Ureter (tissue), 1 donor: ENCODE measurements at places on chromosomes 3 and 15.

GRCh38 chr3:15071699-15072098 is 6.6 kb upstream of the MRPS25 start:
- DNase-seq, result no peak

GRCh38 chr15:33360886-33361285 is 50.1 kb downstream of the RYR3 start:
- no peak for DNase-seq

- DNase-seq, result no peak
Measured at GRCh38 chr15:40458495-40459371, 12.1 kb upstream of the CHST14 start.

DNA sequence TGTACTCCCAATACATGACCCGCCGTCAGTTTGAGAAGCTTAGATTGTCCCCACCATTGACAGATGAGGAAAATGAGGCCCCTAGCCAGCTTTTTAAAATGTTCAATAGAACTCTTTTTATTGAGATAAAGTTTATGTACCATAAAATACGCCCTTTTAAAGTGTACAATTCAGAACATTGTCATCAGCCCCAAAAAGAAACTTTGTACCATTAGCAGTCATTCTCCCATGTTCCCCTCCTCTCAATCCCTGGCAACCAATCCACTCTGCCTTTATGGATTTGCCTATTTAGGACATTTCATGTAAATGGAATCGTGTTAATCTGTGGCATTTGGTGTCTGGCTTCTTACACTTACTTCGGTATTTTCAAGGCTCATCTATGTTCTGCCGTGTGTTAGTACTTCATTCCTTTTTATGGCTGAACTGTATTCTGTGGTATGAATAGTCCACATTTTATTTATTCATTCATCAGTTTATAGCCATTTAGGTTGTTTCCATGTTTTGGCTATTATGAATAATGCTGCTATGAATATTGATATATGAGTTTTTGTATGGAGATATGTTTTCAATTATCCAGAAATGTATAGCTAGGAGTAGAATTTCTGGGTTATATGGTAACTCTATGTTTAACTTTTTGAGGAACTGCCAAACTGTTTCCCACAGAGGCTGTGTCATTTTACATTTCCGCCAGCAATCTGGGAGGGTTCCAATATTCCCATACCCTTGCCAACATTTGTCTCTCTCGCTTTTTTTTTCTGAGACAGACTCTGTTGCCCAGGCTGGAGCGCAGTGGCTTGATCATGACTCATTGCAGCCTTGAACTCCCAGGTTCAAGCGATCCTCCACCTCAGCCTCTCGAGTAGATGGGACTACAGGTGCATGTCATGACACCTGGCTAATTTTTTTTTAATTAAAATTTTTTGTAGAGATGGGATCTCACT is 15.3 kb upstream of the PTPN23 start:
- DNase-seq, result no peak

- DNase-seq, result no peak
Measured at GRCh38 chr15:69843276-69843899, 254.3 kb downstream of the TLE3 start.

- DNase-seq, result no peak
Measured at GRCh38 chr3:127684871-127685707, 12.3 kb downstream of the ABTB1 start.

- peak; percentile 80 for DNase-seq
Measured at GRCh38 chr3:46946856-46947545, 29.5 kb downstream of the CCDC12 start.

- DNase-seq, result no peak
Measured at GRCh38 chr3:188021041-188021440, 132.9 kb upstream of the LPP start.

GRCh38 chr15:58141894-58142293 is 3.7 kb downstream of the AQP9 start:
- no peak for DNase-seq

DNA sequence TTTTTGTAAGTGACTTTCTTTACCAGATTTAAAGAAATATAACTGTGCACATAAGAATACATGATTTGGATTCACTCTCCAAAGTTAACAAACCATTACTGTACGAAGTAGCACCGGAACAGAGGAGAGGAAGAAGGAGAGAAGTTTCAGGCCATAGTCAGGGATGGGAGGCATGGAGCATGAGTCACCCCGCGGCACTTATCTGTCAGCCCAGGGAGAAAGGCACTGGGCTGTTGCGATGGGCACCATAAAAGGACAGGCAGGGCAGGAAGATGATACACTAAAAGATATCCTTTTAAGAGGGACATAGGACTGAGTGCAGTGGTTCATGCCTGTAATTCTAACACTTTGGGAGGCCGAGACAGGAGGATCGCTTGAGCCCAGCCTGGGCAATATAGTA is 37.0 kb downstream of the TTC23 start:
- DNase-seq, result no peak
